SK-MEL-5 (cell line): ENCODE measurements at places on chromosomes 4 and X. TPM values are rescaled to one million over a fixed set of nuclear protein-coding genes. Genes with fewer than 3 reads are reported as not detected.

GASK1B gene
- 11.7 and 12.8 TPM in 2 replicates for total RNA-seq

PLP1 gene
- total RNA-seq, result 543 and 547 TPM in 2 replicates

CITED1 gene
- total RNA-seq, result 29.4 and 30.1 TPM in 2 replicates

ARSH gene
- 0.51 TPM in 1 of 2 replicates, not detected in the other for total RNA-seq
